ENCODE measurements at places on chromosomes 1 and 21. TPM values are rescaled to one million over a fixed set of nuclear protein-coding genes. Genes with fewer than 3 reads are reported as not detected.

The APOBEC4 gene
- total RNA-seq = 3.0 TPM

The PANK4 gene
- 39.2 TPM for total RNA-seq

DNA sequence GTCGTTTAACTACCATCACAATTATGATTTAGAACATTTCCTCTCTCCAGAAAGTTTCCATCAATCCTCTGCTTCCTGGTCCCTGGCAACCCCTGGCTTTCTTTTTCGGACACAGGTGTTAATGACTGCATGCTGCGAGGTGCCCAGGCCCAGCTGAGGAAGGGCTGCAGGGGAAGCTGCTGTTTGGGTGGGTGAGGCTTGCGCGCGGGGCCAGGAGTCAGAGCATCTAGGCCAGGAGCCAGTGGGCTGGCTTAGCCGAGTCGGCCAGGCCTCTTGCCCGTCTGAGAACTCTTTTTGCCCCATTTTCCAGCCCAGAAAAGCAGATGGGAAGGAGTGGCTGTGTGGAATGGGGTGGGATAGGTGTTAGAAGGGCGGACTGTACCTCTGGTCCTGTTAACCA, 51.5 kb downstream of the NAV1 start:
- peak; percentile 28 for DNase-seq
- H3K27me3 ChIP-seq = no peaks in the 10 kb centered on the region

- no peaks in the 10 kb centered on the region for H3K36me3 ChIP-seq
- no peak overlapping the region for H3K4me3 ChIP-seq
- H3K27ac ChIP-seq = no peak overlapping the region
- no peaks in the 10 kb centered on the region for H3K4me1 ChIP-seq
- no peaks in the 10 kb centered on the region for H3K27me3 ChIP-seq
- no peak for DNase-seq
These were observed 131.2 kb downstream of the TRABD2B start for GRCh38 chr1:47865881-47866535.

DNA sequence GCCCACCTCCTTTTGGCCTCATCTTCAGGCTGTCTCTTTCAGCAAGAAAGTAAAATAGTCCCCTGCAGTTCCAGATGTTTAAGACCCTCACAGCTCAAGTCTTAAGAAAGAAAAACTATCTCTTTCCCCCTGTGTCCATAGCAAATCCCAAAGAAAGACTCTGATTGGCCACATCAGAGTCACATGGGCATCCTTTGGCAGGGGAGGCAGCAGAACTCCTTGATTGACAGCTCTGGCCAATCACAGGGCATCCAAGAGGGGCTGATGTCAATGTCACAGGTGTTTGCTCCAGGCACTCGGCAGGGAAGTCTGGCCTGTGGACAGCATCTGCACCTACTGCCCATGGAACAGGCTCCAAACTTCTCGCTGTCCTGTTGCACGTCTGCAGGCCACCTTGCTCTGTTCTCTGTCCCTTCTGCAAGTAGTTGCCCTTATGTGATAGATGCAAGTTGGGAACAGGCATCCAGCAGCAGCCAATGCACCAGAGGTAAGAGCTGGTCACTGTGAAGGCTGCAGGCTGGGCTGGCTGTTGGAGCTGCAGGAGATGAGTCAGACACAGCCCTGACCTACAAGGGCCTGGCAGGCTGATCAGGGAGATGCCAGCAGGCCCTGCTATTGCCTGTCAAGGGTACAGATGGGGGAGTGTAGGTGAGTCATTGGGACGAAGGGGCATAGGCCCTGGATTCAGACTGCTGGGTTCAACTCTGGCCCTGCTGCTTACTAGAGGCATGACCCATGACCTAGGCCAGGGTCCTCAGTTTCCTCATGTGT, 96.8 kb upstream of the TMEM51 start:
- no peaks in the 10 kb centered on the region for H3K27me3 ChIP-seq
- no peak overlapping the region for H3K27ac ChIP-seq
- no peak for DNase-seq
- no peak overlapping the region for H3K4me3 ChIP-seq

- H3K36me3 ChIP-seq = no peaks in the 10 kb centered on the region
- no peak overlapping the region for H3K27ac ChIP-seq
- no peaks in the 10 kb centered on the region for H3K27me3 ChIP-seq
- no peaks in the 10 kb centered on the region for H3K4me1 ChIP-seq
- peak; percentile 32 for DNase-seq
These were observed 8.6 kb upstream of the TFF1 start for GRCh38 chr21:42374864-42375499.

- H3K27me3 ChIP-seq = no peaks in the 10 kb centered on the region
- H3K4me1 ChIP-seq = peaks cover 3% of the 10 kb centered on the region
- H3K27ac ChIP-seq = no peak overlapping the region
These were observed 28.5 kb downstream of the KCND3 start for GRCh38 chr1:111961016-111961415.

DNA sequence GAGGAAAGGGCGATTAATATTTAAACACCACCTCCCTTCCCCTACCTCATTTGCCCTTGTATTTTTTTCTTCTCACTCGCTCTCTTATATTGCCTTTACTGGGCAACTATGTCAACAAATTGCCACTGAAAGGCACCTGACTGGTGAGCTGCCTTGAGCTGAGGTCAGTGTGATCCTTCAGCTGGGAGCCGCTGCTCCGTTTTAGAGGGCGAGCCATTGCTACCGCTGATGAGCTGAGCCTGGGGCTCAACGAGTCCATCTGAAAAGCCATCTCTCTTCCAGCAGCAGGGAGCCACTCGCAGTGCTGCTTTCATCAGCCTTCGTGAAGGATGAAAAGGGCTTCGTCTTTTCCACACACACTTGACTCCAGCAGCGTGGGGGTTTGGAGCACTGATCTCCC, 108.0 kb upstream of the KIF26B start:
- H3K27ac ChIP-seq = no peak overlapping the region
- H3K27me3 ChIP-seq = no peaks in the 10 kb centered on the region
- H3K4me1 ChIP-seq = peaks cover 16% of the 10 kb centered on the region
- no peak for DNase-seq
- H3K4me3 ChIP-seq = no peak overlapping the region

- H3K27me3 ChIP-seq = peaks cover 4% of the 10 kb centered on the region
- H3K4me1 ChIP-seq = peaks cover 10% of the 10 kb centered on the region
- no peaks in the 10 kb centered on the region for H3K36me3 ChIP-seq
- no peak for DNase-seq
- H3K4me3 ChIP-seq = no peak overlapping the region
These were observed 4.5 kb downstream of the PLA2G2A start for GRCh38 chr1:19974822-19975416.

Measured in lower lobe of right lung (tissue), 2 donors.